ENCODE measurements at places on chromosomes 1 and 21.

DNA sequence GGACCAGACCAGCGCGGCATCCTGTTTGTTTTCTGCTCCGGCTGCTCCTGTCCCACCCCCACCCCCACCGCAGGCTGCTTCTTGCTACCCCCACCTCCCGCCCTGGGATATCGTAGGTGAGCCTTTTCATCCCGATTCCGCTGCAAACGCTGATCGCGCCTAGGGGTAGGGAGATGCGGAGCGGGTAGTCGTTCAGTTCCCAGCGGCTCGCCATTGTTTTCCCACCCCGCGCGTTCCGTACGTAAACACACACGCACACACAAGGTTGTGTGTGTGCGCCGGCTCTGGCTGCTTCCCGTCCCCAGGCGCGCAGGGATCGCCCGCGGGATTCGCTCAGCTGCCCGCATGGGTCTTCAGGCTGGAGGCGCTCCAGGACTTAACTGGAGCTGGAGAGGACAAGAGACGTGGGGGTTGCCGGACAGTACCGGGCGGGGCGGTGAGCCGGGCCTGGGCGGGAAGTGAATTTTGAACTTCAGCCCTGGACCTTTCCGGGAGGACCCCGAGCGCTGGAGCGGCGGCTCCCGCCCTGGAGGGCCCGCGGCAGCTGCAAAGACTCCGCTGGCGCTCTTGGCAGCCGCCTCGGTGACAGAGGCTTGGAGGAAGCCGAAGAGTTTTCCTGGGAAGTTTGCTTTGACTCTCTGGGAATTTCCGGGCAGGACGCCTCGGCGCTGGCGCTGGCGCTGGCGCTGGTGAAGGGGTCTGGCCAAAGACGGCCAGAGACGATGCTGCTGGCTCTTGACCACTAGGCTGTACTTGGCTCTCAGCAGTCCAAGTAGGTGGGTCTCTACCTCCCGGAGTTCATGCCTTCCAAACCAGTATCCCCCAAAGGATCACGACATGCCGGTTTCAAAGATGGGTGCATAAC, 1.6 kb downstream of the SOX13 start:
- H3K4me3 ChIP-seq = peak overlapping the region; percentile 74
- no peak overlapping the region for H3K27ac ChIP-seq
- peaks cover 25% of the 10 kb centered on the region for H3K27me3 ChIP-seq
- no peaks in the 10 kb centered on the region for H3K36me3 ChIP-seq

GRCh38 chr1:118827636-118828035, 160.5 kb downstream of the TBX15 start:
- H3K36me3 ChIP-seq = peaks cover 2% of the 10 kb centered on the region
- peaks cover 11% of the 10 kb centered on the region for H3K27me3 ChIP-seq
- H3K4me3 ChIP-seq = no peak overlapping the region
- H3K27ac ChIP-seq = no peak overlapping the region
- no peaks in the 10 kb centered on the region for H3K4me1 ChIP-seq

- H3K36me3 ChIP-seq = no peaks in the 10 kb centered on the region
- no peak within 1 kb of the TSS for H3K27ac ChIP-seq
- peak within 1 kb of the TSS; percentile 74 for H3K4me3 ChIP-seq
- no peak for DNase-seq
Measured at GRCh38 chr1:156368889-156369684, at the start of gene RHBG. TSS of gene RHBG (plus strand) at chr1:156369211. CDS start at chr1:156369250, 39 bp downstream.

DNA sequence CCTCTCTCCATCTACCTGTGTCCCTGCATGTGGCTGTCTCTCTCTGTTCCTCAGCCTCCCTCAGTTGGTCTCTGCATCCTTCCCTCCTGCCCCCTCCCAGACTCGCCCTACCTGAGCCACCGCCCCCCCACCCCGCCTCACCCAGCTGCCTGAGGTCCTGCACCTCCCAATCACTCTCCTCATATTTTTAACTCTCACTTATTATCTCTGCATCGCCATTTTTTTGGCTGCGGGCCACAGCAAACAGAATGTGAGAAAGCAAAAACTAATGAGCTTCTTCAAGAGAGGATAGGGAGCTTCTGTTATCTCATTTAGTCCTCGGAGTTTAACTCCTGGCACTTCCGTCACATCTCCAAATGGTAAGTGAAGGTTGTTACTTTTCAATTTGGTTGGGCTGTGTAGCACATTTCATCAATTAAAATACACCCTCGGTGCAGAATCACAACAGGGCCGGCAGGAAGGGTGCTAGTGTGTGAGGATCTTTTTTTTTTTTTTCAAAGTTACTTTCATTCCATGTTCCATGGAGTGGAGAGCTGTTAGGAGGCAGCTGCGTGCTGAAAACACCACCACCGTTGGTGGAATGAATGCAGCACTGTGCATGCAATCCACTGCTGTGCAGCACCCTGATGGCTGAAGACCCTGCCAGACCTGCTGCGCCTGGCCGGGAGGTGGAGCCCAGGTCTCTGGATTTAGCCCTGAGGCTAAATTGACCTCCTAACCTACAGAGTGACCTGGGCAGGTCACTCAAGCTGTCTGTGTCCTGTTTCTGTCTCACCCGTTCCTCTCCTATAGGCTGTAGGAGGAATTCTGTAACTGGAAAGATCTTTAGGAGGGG, 157.2 kb upstream of the NFIA start:
- DNase-seq = no peak
- no peak overlapping the region for H3K27ac ChIP-seq
- no peaks in the 10 kb centered on the region for H3K4me1 ChIP-seq

GRCh38 chr1:41359211-41360073, 1.8 kb upstream of the FOXO6 start:
- H3K36me3 ChIP-seq = no peaks in the 10 kb centered on the region
- DNase-seq = no peak
- H3K27ac ChIP-seq = peak overlapping the region; percentile 71
- H3K27me3 ChIP-seq = peaks cover 22% of the 10 kb centered on the region
- H3K4me3 ChIP-seq = peak overlapping the region; percentile 32
- H3K4me1 ChIP-seq = peaks cover 2% of the 10 kb centered on the region

GRCh38 chr1:222263791-222264190, 284.1 kb downstream of the HHIPL2 start:
- peaks cover 7% of the 10 kb centered on the region for H3K27me3 ChIP-seq
- no peak overlapping the region for H3K4me3 ChIP-seq
- peaks cover 2% of the 10 kb centered on the region for H3K4me1 ChIP-seq
- H3K36me3 ChIP-seq = no peaks in the 10 kb centered on the region
- no peak overlapping the region for H3K27ac ChIP-seq
- no peak for DNase-seq

DNA sequence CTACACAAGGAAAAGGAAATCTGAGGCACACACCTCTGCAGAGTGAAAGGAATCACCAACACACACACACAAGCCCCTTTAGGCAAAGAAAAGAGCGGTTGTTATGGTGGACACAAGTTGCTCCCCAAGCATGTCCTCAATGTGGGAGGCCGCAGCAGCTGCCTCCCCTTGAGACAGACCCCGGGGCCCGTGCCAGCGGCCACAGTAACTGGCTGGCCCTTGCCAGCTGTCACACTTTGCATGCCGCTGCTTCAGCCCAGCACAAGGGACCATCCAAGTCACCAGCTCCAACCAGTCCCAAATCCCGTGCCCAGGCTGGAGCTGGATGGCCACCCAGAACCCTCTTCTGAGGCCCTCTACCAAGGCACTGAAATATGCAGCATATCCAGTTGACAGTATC, 2.9 kb upstream of the OLIG1 start:
- H3K4me1 ChIP-seq = peaks cover 4% of the 10 kb centered on the region
- no peak overlapping the region for H3K27ac ChIP-seq
- no peak for DNase-seq
- peaks cover 2% of the 10 kb centered on the region for H3K36me3 ChIP-seq

GRCh38 chr1:51170342-51170741, 65.7 kb upstream of the RNF11 start:
- H3K27me3 ChIP-seq = peaks cover 8% of the 10 kb centered on the region
- H3K36me3 ChIP-seq = no peaks in the 10 kb centered on the region
- H3K27ac ChIP-seq = no peak overlapping the region
- no peak overlapping the region for H3K4me3 ChIP-seq
